ENCODE measurements at places on chromosomes 2 and 18. TPM values are rescaled to one million over a fixed set of nuclear protein-coding genes. Genes with fewer than 3 reads are reported as not detected.

DNA sequence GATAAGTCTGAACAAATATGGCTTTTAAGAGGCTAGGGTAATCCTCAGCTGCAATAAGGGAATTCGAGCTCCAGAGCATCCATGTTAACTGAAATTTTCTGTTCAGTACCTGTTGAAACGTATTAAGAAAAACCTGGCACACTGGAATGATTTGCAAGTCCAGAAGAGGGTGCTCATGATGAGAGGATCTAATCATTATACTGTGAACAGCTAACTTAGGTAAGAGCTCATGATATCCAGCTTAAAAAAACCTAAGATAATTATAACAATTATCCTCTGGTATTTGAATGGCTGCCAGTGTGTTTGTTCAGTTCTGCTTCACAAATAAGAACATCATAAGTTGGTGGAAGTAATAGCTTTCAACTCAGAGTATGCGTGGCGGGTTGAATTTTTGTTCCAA is 1118.3 kb upstream of the DDX18 start:
- DNase-seq: peak; percentile 6

SGPP2 gene
- total RNA-seq: 27.4 TPM

DNA sequence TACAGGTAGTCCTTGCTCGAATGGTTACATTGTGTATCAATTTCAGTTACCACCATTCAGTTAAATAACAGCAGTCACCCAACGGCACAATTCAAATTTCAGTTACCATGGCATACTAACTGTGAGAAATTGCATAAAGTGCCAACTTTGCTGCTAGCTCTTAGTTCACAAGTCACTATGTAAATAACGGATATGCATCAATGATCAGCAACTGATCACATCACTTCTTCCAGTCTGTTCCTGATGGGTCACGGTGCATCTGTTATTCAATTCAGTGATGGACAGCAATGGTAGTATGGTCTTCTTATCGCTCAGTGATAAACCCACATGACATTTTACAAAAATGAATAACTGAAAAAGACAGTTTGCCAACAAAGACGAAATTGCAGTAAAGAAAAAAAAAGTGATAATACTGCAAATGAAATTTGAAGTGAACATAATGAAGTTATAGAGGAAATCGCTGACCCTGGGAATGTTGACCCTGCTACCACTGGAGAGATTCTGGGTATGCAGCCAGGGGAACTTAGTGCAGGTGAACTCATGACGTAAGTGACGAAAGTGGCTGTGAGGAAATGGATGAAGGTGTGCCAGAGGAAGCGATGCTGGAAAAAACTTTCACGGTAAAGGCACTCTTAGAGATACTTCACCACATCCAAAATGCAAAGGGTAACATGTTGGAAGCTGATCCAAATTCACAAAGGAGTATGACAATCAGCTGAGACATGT is 25.9 kb upstream of the RAPGEF4 start:
- DNase-seq: no peak

IL37 gene
- not detected for total RNA-seq

GRCh38 chr2:24111407-24111901 is 11.7 kb downstream of the PFN4 start:
- no peak for DNase-seq

DNA sequence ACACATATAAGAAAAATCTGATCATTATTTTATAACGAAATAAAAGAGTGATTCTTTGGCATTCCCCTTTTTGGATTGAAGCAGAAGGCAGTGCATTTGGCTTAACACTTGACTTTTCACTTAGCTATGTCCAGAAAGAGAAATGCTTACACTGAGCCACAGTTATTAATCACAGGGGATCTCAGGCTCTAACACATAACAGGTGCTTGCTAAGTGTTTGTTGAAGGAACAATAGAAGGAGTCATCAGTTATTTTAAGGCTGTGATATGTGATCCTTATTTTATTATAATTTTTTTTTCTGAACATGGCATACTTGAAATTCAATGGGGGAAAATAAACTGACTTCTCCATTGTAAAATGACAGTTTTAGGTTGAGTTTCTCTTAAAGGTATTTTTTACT is 209.5 kb downstream of the UBE2E3 start:
- DNase-seq: no peak

NT5DC4 gene
- total RNA-seq: not detected

- peak; percentile 50 for DNase-seq
Measured at GRCh38 chr2:20065885-20066602, 14.6 kb upstream of the LAPTM4A start.

- no peak for DNase-seq
Measured at GRCh38 chr2:10538224-10538894, 90.2 kb upstream of the ODC1 start.

LINC00305 gene
- not detected for total RNA-seq

CDCA7 gene
- total RNA-seq: 41.1 TPM

GRCh38 chr2:55986700-55987440 is 63.3 kb upstream of the EFEMP1 start:
- no peak for DNase-seq

DNA sequence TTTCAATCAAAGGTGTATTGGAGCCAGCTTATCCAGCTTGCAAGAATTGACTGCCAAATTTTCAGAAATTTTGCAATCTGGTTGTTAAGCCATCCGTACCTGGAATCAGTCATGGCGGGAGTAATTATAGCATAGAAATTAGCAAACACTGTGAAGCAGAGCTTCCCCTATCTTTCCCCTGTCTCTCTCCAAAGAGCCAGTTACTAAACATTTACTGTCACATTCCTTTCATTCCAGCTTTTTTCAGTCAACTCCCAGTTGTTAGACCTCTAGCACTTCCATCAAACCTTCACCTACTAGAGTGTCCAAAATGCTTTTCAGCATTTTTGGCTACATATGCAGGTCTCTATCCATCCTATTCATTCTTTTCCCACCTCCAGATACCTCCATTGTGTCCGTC is 137.4 kb downstream of the MC4R start:
- no peak for DNase-seq

DNA sequence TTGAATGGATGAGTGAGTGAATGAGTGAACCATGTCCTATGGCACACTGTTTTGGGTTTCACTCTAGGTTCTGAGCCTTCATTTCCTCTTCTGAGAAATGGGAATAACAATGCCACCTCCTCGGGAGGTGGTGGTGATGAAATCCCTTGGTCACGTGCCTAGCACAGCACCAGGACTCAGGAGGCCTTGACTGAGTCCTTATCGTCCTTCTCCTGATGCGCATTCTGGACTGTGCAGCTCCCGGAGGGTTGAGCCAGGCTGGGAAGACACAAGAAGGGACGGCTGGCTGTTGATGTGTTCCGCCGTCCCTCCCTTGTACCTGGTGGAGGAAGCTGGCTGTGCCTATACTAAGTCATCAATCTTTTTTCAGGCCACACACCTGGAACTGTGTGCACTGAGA is 437.3 kb downstream of the ZNF521 start:
- no peak for DNase-seq

RAB6D gene
- not detected for total RNA-seq

SLC19A3 gene
- 4.5 TPM for total RNA-seq

GRCh38 chr2:197601726-197602125 is 73.7 kb downstream of the RFTN2 start:
- no peak for DNase-seq

TUBA3E gene
- not detected for total RNA-seq

ACYP2 gene
- total RNA-seq: 8.0 TPM

DNA sequence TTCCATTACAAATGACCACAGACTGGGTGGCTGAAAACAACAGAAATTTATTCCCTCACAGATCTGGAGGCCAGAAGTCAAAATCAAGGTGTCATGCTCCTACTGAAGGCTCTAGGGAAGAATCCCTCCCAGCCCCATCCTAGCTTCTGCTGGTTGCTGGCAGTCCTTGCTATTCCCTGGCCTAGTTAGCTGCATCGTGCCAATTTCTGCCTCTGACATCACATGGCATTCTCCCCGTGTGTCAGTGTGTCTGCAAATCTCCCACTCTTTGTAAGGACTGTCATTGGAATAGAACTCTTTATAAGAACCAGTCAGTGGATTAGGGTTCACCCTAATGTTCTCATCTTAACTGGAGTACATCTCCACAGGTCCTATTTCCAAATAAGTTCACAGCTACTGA is 30.5 kb upstream of the NCKAP5 start:
- no peak for DNase-seq

DNA sequence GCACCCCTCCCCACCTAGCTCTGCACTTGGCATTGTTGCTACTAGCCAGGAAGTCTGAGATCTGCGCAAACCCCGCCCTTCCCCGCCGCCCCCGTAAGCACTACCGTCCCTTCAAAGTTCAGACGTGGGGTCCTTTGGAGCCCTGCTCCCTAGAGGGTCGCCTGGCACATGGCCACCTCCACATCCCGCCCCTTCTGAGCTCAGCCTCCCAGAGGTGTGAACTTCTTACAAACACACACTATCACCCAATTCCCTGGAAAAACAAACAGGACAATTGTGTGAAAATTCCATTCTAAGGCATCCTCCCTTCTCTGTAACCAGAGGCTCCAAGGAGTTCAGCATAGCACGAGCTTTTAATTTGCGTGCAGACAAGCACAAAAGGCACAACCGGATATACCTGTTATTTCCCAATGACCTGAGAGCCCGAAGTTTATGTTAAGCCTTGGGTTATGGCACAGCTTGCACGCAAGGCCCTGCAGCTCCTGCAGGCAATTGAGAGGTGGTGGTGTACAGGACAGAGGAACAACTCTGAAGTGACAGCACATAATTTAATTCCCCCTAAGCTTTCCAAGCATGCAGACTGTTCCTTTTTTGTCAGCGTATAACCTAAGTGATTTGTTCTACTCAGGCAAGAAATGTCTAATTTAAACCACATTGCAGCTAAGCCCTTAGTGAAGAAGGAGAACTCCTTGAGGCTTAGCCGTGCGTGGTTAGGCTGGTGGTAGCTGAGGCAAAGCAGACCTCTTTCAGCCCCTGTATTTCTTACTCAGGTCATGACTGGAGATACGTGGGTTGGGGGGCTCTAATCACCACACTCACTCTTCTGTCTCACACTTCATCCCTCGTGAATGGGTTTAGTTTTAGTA is 20.3 kb upstream of the CYP1B1 start:
- DNase-seq: no peak

DNA sequence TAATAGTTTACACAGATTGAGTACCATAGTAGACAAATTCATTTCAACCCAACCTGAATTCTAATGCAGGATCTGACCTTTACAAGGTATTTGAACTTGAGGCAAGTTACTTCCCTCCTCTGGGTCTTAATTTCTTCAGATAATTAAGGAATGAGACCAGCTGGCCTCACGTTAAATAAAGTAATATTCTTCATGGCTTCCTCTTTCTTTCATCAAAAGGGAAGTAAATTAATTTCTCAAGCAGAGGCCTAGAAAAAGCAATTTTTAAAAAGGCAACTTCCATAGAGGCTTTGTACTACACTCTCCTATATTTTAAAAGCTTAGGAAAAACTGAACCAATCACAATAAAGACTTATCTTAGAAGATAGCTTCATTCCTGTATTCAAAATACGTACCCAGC is 109.2 kb downstream of the EXOC6B start:
- DNase-seq: no peak

DNA sequence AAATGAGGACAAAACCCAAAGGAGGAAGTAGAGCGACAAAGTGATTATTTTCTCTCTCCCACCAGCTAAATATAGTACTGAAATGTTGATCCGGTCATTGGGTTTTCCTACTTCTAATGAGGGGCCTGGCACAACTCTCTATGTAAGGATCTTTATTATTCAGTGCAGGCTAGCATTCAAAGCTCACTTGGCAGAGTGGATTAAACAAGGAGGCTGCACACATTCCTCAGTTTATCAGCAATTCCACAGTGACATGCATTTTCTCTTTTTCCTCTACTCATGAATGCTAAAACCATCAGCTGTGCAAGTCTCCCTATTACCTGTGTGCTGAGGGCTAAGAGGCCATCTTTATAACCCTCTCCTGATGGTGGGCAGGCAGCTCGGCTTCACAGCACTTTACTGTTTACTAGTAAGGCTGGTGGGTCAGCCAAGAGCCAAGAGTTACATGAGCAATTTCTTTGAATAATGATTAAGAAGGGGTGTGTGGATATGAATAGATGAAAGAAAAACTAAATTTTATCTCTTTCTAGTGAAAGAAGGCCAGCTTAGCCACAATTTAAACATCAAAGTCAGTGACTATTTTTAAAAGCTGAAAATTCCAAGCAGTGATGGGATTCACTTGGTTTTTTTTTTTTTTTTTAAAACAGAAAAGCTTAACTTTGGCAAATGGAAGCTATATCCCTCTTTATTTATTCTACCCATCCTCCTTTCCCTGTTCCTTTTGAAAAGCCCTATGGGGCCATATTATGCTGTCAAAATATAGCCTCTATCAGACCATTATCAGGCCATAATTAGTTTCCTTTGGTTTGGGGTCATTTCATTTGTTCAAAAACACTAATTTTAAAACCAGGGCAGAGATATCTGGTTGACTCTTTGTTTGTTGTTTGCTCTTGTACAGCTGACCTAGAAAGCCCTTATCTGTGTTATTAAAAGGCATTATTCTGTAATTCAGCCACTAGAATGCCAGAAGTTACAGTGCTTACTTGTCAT is 111.0 kb downstream of the RBM43 start:
- DNase-seq: peak; percentile 31

GRCh38 chr2:230053753-230054478 is 14.8 kb downstream of the SLC16A14 start:
- DNase-seq: peak; percentile 7

- no peak for DNase-seq
Measured at GRCh38 chr2:100936070-100936741, 65.9 kb upstream of the RPL31 start.

CPO gene
- total RNA-seq: 0.37 TPM

GRCh38 chr2:65130664-65131175 is 814 bp upstream of the RAB1A start:
- no peak for DNase-seq

GRCh38 chr18:34767601-34768027 is 57.5 kb downstream of the DTNA start:
- DNase-seq: no peak

DNA sequence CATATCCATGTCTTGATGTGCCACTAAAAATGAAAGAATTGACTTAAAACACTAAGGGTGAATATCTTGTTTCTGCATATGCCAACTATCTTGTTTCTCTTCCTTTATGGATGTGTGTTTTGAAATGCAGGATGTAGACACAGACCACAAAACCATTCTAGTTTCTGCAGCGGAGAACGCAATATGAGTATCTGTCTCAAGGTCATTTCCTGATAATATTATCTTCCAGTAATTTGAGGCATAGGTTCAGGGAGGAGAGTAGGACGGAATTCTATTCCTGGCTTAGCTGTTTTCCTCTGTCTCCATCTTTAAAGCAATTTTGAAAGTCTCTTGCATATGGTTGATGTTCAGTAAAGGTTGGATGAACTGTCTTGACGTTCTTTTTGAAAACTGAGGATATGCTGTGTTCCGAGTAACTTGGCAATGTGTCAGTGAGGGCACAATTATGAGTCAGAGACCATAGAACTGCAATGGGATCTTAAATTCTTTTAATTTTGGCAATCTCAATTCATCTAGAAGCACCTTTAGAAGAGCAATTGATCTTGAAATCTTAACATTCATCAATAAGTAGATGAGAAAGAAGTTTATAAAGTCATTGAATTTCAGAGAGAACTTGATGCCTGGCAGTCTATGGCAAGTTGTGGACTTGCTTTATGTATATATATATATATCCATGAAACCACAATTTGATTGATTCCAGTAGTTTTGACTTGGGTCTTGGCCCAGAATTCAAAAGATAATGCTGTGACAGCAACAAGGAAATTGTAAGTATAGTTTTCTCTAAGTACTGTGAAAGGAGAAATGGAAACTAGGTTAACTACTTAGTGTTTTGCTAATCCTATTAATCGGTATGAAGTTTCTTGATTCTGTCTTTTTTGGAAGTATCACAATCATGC is 24.8 kb downstream of the RAB27B start:
- no peak for DNase-seq

HRH4 gene
- not detected for total RNA-seq

All from stomach (tissue), 19 donors.